ENCODE measurements at places on chromosomes 3 and 15.

DNA sequence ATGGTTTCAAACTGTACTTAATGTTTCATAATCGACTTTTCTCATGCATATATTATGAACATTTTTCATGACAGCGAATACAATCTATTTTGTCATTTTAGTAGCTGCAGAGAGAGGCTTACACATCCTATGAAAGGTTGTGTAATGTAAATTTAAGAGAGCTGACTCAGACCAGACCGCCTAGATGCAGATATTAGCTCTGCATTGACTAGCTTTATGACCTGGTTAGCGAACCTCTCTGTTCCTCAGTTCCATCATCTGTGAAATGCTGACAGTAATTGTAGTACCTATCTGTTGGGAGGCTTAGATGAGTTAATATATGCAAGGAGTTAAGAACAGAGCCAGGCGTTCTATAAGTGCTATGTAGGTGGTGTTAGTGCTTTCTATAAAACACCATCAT, 116.2 kb upstream of the RASGRP1 start:
- no peak for DNase-seq

DNA sequence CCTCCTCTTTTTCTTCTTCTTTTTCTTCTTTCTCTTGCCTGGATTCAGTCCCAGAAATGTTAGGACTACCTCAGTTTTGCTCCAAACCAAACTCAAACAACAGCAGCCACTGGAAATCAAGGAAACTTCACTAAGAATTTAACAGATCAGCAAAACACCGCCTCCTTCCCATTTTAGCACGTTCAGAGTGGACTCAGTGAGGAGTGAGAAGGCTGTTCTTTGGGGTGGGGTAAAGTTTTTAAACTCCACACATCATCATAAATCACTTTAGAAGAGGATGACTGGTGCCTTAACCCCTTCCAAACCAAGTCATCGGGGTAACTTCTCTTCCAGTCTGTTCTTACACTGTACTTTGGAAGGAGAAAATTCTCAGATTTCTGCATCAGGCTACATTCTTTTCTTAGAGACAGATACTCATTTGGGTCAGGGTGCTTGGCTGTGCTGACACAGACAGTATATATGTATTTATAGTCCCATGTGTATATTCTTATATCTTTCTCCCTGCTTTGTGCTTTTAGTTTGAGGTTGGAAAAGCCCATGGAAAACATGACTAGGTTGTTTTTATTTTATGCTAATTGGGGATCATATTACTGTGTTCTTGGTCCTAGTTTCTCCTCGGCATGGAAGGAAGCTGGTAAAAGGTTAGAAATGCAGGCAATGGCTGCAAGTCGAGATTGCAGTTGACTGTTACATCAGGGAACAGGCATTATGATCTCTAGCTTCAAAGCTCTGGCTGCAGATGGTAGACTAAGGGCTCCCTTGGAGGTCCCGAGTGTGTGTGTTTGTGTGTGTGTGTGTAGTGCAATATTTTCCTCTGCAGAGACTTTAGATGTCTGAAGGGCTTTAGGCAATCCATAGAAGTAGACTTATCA, at the start of gene CCDC80:
TSS of gene CCDC80 (minus strand) at position 214 of the 872 bp plus-strand sequence. CDS start 1,238 bp downstream, outside the sequence.
- no peak for DNase-seq

DNA sequence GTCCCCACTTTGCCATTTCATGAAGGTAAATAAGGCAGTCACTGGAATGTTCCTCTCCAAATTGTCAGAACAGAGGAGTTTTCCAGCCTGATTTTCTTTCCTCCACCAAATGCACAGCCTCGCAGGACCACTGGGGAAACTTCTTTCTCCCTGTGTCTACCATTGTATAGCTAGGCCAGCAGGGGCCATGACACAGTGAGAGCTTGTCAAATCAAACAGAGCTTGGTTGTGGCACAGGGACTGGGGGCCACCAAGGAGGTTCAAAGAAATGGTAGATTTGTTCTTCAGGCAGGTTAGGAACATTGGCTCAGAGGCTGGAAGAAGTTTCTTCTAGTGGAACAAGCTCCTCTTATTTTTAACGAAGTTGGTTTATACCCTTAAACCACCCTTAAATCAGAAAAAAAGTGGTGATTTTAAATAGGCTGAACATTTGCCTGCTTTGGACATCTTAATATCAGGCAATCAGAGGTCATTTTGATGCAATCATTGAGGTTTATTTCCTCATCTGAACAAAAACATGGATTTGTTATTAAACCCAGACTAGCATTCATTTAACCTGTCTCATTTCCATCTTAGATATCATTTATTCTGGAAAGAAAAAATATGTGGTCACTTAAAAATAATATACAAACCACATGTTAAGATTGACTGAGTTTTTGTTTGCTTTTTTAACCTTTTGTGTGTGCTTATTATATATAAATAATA, 105.6 kb downstream of the GTPBP8 start:
- DNase-seq = no peak

GRCh38 chr3:138947495-138948121, 591 bp downstream of the FOXL2NB start:
- DNase-seq = peak; percentile 78

- DNase-seq = no peak
These were observed 281.3 kb upstream of the LMCD1 start for GRCh38 chr3:8220291-8220690.

- no peak for DNase-seq
These were observed 44.5 kb upstream of the KCNMB2 start for GRCh38 chr3:178491751-178492150.

- no peak for DNase-seq
These were observed at the start of gene PEX5L for GRCh38 chr3:180036671-180037455. TSS of gene PEX5L (minus strand) at chr3:180036937. CDS start at chr3:180036599, 338 bp downstream.

DNA sequence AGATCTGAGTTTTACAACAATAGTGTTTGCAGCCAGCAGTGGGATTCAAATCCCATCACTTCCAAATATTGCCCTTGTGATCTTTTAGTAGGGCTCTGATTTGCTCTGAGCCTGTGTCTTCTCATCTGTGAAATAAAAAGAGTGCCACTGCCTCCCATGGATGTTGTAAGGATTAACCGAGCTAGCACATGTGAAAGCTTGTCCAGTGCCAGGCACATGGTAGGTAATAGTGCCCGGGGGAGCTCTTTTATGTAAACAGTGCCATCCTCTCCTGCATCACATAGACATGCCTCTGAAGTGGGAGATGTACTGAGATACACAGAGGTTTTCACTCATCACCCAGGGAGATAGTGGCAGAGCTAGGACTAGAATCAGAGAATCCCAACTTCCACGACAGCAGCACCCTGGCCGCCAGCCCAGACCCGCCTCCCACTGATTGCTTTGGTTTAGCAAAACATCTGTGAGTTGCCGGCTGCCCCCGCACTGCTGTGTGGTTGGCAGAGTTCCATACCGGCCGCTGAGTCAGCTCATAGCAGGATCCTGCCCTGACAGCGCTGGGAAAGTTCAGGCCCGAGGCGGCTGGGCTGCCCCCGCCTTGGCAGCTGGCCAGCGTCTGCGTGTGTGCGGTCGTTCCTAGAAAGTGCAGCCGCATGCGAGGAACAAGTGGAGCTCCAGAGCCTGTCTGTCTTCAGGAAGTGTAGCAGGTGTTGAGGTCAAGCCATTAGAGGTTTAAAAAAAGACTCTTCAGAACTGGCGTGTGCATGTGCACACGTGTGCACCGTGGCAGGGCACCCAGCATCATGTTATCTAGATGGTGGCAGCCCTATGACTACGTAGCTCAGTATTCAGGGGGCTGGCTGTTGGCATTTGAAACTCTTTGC, 5.0 kb downstream of the ARID3B start:
- peak; percentile 99 for DNase-seq

DNA sequence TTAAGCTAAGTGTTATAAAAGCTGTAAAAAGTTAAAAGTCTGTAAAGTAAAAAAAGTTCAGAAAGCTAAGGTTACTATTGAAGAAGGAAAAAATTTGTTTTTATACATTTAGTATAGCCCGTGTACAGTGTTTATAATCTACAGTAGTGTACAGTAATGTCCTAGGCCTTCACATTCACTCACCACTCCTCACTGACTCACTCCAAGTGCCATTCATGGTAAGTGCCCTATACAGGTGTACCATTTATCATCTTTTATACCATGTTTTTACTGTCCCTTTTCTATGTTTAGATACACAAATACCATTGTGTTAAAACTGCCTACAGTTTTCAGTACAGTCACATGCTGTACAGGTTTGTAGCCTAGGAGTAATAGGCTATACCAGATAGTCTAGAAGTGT, 8.8 kb downstream of the CCDC71 start:
- no peak for DNase-seq

DNA sequence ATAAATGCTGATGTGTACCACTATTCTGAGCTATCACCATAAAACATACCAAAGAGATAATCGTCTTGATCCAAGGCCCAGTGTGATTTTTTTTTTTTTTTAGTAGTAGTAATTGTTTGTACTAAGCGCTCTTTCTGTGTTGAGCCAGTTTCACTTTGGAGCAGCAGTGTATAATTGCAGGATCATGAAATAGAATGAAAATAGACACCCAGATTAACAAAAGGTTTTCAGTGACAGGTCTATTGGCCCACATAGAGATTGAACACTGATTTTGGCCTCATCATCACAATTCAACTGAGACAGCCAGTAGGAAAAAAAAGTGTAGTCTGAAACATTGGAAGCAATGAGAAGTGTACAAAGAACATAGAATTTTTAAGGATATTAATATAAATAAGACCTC, 749.8 kb downstream of the NAALADL2 start:
- no peak for DNase-seq

DNA sequence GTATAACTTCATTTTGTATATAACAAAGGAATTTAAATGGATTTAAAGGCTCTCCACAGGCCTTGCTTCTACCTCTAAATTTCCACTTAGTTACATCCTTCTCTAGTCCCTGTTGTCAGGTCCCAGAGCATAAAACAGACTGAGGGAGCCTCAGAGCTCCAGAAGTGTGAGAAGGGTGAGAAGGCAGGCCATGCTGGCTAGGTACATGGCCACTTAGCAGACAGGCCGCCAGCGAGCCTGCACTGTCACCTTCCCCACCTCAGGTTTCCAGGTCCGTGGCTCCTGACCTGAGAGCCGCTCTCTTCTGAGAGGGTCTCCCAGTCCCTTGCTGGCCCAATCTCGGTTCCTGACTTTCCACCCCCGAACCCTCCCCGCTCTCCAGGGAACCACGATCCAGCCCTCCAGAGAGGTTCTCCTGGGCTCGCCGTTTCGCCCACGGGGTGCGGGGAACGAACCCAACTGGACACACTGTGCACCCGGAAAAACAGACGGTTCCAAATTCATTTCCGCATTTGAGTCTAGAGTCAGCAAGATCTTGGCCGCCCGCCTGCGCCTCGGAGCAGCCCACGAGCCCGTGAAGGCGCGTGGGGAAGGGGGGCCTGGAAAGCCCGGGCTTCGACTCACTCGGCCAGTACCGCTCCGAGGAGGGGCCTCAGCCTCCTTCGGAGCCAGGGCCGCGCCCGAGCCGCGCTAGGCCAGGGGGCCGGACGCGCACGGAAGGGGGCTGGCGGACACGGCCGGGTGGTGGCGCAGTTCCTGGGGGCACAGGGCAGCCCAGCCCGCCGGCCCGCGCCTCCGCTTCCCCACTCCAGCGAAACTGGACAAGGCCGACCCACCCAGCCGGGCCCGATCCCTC, 16.7 kb upstream of the SOX2 start:
- DNase-seq = no peak

- peak; percentile 79 for DNase-seq
These were observed 21.4 kb upstream of the ESYT3 start for GRCh38 chr3:138412821-138413551.

DNA sequence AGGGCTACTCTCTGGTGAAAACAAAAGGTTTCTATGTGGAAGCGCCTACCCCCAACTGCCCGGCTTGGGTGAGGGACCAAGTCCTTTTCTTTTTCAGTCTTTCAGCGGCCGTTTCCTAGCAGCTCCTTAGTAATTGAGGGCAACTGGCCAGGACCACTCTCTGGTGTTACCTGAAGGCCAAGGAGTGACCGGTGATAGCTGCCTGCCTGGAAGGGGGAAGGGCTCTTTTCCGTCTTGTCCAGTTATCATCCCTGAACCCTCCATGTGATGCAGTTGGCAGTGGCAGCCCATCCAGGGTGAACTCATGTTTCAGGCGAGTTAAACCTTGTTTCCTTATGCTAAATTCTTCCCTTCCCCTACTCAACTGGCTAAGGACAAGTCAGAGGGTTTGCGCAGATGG, 33.3 kb downstream of the RHCG start:
- DNase-seq = no peak

DNA sequence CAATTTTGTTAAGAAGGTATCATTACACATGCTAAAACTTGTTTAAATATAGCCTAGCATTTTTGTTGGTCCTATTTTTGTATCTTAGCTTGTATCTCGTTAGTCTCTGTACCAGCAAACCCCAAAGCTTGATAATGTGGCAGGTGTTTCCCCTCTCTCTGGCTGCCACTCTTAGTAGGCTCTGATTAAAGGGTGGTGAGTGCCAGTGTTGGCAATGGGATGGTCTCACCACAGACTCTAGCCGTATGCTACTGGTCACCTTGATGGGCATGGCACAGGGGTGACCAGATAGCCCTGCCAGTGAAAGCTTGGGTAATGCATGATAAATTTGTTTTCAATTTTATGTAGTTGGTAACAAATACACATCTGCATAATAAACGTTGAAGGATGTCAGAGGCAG, 188.3 kb downstream of the CFAP20DC start:
- DNase-seq = no peak

GRCh38 chr3:172173316-172174254, 134.2 kb downstream of the FNDC3B start:
- no peak for DNase-seq

DNA sequence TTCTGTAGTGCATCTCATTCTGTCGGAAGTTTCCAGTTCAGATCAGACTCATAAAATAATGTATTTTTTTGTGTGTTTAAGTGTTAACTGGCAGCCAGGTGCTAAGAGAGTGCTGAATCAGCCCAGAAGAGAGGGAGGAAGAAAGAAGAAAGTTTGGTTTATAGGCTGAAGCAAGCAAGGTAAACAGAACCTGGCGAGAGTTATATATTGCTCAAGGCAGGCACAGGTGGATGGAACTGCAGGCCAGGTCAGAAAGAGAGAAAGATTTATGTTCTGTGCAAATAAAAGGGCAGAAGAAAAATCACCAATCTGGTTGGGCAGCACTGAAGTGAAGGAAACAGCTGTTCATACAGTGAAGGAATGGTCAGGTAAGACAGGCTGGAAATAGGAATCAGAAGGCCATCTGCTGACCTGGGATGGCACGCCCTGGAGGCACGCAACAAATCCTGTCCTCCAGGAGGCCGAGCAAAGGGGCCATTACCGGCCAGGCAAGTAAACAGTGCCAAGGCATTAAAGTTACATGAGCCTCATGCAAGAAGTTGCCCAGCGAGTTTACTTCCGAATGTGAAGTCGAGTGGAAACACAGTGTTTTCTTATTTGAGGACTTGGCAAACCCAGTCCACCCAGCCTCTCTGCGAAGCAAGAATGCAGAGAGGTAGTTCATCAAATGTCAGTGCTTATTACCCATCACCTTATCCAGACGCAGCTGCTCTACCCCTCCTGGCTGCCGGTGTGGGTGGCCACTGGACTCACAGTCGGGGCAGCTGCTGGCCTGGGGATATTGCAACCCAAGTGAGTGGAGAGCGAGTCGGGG, 309.8 kb downstream of the VPS13C start:
- no peak for DNase-seq

GRCh38 chr3:60584250-60584649, 667.0 kb downstream of the FHIT start:
- no peak for DNase-seq

DNA sequence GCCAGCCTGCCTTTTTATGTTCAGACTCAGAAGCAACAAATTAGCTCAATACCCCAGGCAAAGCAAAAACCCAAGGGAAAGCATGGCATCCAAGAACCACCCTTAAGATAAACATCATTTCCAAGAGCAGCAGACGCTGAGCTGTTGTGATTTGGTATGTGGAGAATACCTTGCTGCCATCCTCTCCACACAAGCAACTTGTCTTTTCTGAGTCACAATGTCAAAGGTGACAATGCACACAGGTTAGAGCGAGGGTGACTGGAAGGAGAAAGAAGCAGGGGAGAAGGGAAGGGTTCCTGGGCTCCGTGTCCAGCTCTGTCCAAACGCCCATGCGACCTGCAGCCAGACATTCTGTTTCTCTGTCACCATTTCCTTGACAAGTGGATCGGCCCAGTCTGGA, 6.0 kb downstream of the PCSK6 start:
- peak; percentile 86 for DNase-seq

Measured in mesenteric fat pad (tissue), 1 donor.